ENCODE measurements at places on chromosomes 12 and 14. TPM values are rescaled to one million over a fixed set of nuclear protein-coding genes. Genes with fewer than 3 reads are reported as not detected.

GRCh38 chr12:104682790-104683279, 226.1 kb downstream of the CHST11 start:
- DNase-seq, result no peak

DNA sequence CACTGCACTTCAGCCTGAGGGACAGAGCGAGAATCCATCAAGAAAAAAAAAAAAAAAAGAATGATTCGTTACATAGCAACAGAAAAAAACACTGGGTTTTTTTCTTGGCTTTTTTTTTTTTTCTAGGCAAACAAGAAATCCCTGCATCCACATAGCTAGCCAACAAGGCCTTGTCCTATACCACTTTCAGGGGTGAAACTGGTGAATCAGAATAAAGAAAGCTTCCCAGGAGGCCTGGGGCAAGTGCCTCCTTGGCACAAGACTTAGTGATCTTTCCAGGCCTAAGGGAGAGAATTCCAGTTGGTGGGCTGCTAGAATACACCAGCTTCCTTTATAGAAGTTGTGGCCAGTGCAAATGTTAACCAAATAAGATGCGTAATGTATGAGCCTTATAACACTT, 90.0 kb downstream of the VCPKMT start:
- no peak for DNase-seq

DNA sequence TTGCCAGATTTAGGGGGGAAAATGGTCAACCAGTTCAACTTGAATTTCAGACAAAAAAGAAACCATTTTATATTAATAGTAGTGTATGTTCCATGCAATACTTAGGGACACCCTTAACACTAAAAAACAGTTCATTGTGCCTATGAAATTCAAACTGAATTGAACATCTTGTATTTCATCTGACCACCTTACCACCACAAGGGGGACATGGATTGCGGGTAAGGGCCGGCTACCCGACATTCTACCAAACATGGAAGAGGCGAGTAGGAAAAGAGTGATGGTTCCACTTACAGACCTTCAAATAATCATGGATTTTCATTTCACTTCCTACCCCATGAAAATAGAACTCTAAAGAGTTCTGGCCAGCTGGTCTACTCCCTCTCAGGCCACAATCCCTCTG, 10.3 kb upstream of the STK38L start:
- DNase-seq, result peak; percentile 26

The TTC9 gene
- 0.13 TPM for total RNA-seq
